Islet precursor cell (in vitro differentiated cells): ENCODE measurements at places on chromosomes 7 and 10.

- no peak for DNase-seq
Measured at GRCh38 chr10:124245806-124246440, 152.5 kb upstream of the CHST15 start.

DNA sequence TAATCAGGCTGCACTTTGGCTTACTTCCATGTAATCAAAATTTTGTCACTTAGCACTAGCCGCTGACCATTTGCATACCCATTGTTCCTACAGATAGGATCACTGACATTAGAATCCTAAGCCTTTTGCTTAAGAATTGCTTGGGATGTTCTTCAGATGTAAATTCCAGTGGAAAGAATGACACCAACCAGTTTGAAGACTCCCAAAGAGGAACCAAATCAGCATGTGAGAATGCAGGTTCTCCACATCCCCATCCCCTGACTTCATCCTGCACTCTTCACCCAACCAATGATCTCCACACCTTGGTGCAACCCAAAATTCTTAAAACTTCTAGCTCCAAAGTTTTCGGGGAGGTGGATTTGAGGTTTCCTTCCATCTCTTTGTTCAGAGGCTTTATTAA, 345.6 kb downstream of the GPAM start:
- no peak for DNase-seq

- peak; percentile 73 for DNase-seq
Measured at GRCh38 chr10:116272440-116273283, at the start of gene GFRA1. GFRA1 (minus strand) TSS chr10:116273206; CDS start chr10:116272029, 1,177 bp downstream.

- DNase-seq = peak; percentile 72
Measured at GRCh38 chr10:119139464-119140067, 25.9 kb downstream of the SFXN4 start.

DNA sequence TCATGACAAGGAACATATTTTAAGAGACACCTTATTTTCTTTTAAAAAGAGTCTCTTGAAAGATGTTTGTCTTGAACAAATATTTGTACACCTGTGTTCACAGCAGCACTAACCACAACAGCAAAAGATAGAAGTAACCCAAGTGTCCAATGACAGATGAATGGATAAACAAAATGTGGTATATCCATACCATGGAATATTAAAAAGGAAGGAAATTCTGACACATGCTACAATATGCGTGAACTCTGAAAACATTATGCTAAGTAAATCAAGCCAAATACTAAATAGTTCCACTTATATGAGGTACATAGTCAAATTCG, 17.8 kb downstream of the SGMS1 start:
- no peak for DNase-seq

DNA sequence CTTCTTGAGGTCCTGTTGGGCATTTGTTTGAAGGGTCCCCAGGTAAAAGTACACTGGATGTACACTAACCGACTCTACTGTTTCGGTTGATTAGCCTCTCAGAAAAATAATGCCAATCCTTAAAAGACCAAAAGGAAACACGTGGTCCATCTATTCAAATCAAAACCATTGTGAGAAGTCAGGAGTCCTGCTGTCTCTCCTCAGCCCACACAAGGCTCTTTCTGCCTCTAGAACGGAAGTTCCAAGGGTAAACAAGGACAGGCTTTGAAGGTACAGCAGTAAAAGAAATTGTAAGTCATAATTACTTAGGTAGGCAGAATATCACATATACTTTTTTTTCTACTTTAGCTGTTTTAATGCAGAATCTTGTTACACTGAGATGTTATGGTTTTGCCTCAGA, 71.7 kb upstream of the TPK1 start:
- DNase-seq = no peak

- no peak for DNase-seq
Measured at GRCh38 chr10:74862625-74863024, 36.2 kb downstream of the KAT6B start.

DNA sequence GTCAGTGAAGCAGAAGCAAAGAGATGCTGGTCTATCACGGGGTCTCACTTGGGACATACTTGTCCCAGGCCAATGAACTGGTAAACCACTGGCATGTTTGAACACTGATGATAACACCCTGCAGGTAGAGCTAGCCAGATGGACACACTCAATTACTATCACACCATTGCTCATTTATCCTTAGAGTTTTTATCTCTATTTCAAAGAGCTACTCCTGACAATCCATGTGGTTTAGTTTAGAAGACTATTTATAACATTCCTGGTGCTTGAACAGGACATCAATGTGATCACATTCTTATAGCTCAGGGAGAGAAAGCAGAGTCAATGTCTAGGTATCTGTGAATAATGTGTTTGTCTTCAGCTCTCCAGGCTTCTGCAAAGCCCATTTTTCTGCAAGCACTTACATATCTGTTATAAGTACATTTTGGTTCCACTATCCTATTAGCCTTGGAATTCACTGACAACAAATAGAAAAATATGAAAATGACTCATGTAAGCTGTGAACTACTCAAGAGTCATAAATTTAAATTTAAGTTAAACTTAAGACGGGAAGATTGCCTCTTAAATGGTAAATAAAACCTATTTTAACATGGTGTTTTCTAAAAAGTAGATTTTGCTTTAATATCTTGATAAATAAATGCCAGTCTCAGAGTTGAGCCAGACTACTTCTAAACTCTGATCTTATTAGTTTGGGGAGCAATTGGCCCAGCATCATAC, 106.7 kb upstream of the MBL2 start:
- no peak for DNase-seq

DNA sequence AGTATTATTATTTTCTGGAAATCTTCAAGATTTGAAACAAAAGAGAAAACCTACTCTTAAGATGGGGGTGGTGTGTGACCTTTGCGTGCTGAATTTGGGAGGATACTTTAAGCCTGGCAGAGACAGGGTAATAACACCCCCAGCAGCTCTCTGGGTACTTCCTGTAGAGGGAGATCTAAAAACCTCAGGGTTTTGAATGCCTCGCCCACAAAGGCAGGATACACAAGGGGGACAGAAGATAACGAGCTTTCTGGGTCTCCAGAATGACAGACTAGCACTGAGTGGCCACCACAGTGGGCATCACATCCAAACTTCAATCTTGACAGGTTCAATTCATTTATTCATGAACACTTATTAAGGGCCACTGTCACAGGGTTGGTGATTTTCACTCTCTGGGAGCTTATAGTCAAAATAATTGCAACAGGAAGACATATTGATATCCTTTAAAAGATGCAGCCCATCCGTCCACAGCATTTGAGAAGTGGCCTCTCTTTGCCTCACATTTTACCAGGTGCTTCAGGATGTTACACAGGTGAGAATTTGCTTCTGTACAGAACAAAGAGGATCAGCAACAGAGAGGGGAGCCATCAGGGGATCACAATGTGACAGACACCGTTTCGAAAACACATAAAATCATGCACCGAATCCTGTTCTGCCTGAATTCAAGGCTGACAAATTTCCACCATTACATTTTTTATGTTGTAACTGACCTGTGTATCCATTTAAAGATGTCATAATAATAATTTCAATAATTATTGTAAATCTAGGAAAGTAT, 14.3 kb downstream of the CPA1 start:
- no peak for DNase-seq

GRCh38 chr10:103921248-103921647, 3.3 kb upstream of the STN1 start:
- no peak for DNase-seq

GRCh38 chr7:97565665-97566064, 166.2 kb upstream of the TAC1 start:
- no peak for DNase-seq

- peak; percentile 43 for DNase-seq
Measured at GRCh38 chr10:69179089-69179742, 818 bp upstream of the SUPV3L1 start.

DNA sequence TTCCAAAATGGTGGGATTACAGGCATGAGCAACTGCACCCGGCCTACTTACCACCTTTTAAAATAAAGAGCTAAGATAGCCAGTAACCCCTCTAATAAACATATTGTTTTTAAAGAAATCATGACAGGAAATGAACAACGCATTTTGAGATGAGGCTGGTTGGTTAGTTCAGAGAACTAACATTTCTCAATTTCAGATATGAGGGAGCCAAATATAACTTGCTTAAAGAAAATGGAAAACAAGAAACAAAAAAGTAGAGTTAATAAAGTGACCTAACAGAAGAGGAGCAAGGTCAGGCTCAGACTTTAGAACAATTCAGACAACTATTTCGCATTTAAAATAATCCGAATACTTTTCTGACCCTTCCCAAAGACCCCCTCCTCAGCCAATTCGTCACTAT, 254.9 kb upstream of the PHF14 start:
- no peak for DNase-seq

- no peak for DNase-seq
Measured at GRCh38 chr7:137873524-137873923, 26.8 kb upstream of the DGKI start.

DNA sequence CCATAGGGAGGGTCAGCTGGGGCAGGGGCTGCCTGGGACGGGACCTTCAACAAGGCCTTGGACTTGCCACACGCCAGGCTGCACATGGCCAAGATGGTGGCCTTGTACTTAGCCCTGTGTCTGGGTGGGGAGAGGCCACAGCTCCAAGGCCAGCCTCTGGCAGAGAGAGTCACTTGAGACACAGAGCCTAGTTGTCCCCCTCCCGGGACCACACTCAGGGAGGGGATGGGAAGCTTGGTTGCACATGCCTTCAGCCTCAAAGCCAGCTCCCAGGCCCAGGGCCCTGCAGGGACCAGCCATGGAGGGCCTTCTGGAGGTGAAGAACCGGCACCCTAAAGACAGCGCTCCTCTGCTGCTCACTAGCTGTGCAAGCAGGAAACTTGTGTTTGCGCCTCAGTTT, 16.7 kb downstream of the MMRN2 start:
- DNase-seq = peak; percentile 50

DNA sequence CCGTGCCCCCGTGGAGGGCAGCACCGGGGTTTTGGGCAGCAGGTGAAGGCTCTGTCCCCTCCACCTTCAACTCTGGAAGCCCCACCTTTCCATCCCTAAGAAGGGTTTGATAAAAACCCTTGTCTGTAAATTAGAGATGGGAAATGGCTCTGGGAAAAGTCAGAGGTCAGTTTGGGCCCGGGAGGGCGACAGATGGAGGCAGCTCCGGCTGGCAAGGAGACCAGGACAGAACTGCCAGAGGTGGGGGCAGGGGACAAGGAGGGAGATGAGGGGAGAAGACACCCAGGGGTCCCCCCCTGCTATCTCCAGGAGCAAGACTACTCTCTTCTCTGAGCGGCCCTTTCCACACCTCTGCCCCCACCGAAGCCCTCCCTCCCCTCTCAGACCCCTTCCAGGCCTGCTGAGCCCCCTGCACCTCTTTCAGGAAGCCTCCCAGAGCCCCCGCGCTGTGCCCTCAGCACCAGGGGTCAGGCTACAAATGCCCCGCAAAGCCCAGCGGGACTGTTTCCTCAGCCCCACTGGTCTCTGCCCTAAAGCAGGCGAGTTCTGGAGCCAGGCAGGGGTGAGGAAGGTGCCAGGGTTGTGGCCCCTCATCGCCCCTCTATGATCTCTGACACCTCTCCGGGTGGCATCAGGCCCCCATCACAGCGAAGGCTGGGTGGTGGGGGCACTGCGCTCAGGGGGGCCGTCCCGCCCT, 980 bp upstream of the SH2B2 start:
- no peak for DNase-seq

DNA sequence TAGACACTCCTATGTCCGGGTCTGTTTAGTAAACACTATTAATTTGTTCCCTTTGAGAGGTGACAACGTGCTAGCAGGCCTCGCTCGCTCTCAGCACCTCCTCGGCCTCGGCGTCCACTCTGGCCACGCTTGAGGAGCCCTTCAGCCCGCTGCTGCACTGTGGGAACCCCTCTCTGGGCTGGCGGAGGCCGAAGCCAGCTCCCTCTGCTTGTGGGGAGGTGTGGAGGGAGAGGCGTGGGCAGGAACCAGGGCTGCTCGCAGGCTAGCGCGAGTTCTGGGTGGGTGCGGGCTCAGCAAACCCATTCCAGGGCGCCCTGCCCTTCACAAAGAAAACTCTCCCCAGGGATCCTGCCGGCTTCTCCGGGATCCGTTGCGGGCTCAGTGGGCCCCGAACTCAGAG, 144.4 kb upstream of the CDCA7L start:
- peak; percentile 25 for DNase-seq

- no peak for DNase-seq
Measured at GRCh38 chr10:73858013-73858708, 16.2 kb downstream of the CAMK2G start.

DNA sequence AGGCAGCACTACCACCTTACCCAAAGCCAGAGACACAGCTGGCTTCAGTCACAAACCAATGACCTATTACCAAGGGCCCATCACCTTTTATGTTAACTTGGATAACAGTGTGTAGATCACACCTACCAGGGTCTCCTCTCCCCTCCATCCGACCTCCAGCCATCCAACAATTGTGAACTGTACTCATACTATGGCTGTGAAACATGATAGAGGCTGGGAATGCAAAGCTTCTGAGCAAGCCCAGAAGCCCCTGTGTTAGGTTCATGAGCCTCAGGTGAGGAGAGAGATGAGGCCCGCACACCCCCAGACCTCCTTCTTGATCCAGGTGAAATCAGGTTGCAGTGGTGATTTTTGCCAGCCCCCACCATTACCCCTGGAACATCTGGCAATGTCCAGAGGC, 47.7 kb downstream of the PNLIPRP2 start:
- DNase-seq = no peak
